ENCODE measurements at places on chromosomes 3 and 15. TPM values are rescaled to one million over a fixed set of nuclear protein-coding genes. Genes with fewer than 3 reads are reported as not detected.

Gene CPNE4
- total RNA-seq = 0.26 TPM

Gene CYP1A1
- 2.4 TPM for total RNA-seq

Gene ANKRD63
- not detected for total RNA-seq

Gene NOX5
- total RNA-seq = 0.14 TPM

Gene ITGA11
- 7.1 TPM for total RNA-seq

Gene OCA2
- total RNA-seq = 0.55 TPM

Gene GALNT15
- total RNA-seq = 10.3 TPM

Gene UROC1
- not detected for total RNA-seq

Gene CHRM5
- not detected for total RNA-seq

Gene SUCNR1
- 2.7 TPM for total RNA-seq

Gene SEMA3F
- 65.6 TPM for total RNA-seq

Gene HTR3E
- total RNA-seq = not detected

Gene LDHAL6B
- total RNA-seq = not detected

Gene SLC6A11
- 0.17 TPM for total RNA-seq

Gene CMTM8
- total RNA-seq = 24.9 TPM

Gene FGD5
- total RNA-seq = 84.2 TPM

Gene SERPINI2
- total RNA-seq = not detected

Gene MNS1
- 0.58 TPM for total RNA-seq

Gene TMEM108
- total RNA-seq = 15.4 TPM

Gene RTP3
- total RNA-seq = not detected

Gene ZNF501
- 4.5 TPM for total RNA-seq

Gene ANKUB1
- not detected for total RNA-seq

All from upper lobe of right lung (tissue), 1 donor.